NCI-H2029 (cell line): ENCODE measurements at places on chromosomes 7 and 10.

DNA sequence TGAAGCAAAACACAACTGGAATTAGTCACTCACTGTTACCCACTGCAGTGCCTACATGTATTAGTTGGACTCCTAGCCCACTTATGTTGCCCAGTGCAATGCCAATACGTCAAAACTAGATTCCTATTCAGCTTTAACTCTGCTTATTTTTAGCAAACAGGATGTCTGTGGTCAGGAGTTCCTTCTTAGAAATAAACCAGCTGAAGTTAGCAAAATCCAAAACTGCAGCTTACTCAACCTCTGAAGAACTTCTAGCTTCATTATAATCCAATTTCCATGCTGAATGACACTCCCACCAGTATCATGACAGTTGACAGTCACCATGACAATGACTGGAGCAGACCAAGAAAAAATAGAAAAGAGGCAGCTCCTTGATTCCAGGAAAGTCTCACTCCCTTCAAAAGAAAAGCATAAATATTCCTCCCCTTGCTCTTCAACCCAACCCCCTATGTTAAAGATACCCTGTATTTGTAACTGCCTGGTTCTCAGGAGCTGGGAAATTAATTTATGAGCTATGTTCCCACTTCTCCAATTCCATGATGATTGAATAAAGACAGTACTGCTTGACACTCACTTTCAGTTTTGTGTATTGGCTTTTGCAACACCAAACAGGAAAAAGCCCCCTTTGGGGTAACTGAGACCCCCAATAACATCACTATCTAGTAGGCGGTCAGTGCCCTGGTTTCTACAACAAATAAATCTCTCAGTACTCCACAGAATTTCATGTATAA lies 327.4 kb downstream of the SORCS1 start:
- DNase-seq: no peak

DNA sequence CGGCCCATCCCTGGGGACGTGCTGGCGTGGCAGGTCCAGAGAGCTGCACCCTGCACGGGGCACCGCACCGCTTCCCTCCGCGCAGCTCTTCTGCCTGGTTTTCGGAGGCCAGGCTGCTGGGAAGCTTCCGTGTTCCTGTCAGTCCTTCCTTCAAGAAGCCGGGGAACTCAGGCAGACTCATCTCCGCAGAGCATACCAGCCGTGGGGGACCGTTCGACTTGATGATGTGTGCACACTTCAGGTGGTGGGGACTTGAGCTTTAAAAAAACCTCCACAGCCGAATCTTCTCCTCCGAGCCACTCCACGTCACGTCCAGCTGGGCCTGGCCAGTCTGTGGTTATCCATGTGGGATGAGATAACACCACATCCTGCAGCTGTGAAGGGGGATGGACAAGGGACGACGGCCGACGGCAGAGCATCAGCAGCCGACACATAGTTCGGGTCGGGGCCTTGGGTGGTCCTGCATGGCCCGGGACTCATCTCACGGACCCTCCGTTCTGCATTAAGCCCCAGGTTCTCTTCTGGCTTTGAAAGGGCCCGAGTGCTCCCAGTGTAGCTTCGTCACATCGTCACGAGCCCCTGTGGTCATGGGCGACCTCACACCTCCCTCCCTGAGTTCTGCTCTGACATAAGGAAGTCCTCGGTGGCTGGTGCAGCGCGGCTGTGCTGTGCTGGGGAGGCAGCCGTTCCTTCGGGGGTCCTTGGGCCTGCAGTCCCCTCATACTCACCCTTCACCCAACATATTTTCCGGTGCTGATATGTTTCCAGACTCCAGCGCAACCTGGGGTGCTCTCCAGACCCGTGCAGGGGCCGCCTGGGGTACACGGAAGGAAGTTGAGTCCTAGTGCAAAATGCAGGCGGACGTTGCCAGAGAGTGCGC lies 4.5 kb upstream of the BHLHA15 start:
- no peak for DNase-seq

GRCh38 chr10:30502266-30503060 lies 68.5 kb downstream of the MAP3K8 start:
- DNase-seq: no peak

- DNase-seq: no peak
Observed at GRCh38 chr10:21508706-21509331, 16.7 kb downstream of the SKIDA1 start.

- no peak for DNase-seq
Observed at GRCh38 chr7:98362517-98362916, 38.4 kb downstream of the BAIAP2L1 start.

DNA sequence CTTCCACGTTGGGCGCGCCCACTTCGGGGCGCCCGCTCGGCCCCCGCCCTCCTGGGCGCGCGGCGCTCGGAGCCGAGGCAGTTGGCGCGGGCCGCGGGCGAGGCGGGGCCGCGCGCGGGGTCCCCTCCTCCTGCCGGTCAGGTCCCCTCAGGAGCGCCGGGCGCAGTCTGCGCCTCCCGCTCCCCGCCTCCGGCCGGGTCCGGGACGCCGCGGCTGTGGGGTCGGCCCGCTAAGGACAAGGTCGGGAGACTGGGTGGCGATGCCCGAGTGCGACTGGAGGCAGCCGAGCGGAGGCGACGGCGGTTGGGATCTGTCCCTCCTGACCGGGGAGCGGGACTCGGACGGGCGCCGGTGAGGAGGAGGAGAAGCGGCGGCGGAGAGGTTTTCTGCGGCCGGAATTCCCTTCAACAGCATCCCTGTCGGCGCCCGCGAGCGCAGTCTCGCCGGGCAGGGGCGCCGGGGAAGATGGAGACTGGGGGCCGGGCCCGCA lies at the start of gene ATRNL1:
ATRNL1 (plus strand) TSS at position 80 of the 490 bp plus-strand sequence; CDS start at position 466, 386 bp downstream.
- no peak for DNase-seq

- no peak for DNase-seq
Observed at GRCh38 chr10:12564173-12564572, 214.8 kb downstream of the CAMK1D start.

DNA sequence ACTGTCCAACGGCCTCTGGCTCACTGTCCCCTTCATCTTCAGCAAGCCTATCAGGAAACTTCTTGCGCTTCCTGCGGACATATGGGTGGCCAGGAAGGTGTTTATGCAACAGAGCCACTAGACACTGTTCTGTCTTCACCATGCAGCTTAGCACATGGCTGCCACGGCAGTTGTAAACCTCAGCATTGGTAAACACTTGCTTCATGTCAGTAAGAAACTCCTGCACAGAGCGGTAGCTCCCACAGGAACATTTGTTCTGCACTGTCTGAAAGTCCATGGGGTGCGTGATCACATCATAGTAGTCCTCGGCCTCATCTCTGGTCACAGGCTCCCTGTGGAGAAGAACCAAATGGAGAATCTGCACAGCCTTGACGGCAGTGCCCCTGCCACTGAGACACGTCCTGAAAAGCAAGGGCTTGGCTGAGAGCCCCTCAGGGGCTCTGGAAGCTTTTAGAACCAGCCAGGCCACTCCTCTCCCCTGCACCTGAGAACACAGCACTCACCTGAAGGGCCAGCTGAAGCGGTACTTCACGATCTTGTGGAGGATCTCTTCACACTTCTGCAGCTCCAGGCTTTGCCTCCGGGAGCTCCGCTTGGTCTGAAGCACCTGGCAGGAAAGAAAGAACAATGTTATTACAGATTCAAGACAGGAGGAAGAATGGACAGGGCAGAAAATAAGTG lies 8.8 kb downstream of the FZD9 start:
- DNase-seq: no peak

GRCh38 chr10:105253515-105254212 lies 612.6 kb downstream of the SORCS3 start:
- no peak for DNase-seq

GRCh38 chr7:64562256-64562625 lies 630 bp downstream of the ZNF680 start:
- no peak for DNase-seq

DNA sequence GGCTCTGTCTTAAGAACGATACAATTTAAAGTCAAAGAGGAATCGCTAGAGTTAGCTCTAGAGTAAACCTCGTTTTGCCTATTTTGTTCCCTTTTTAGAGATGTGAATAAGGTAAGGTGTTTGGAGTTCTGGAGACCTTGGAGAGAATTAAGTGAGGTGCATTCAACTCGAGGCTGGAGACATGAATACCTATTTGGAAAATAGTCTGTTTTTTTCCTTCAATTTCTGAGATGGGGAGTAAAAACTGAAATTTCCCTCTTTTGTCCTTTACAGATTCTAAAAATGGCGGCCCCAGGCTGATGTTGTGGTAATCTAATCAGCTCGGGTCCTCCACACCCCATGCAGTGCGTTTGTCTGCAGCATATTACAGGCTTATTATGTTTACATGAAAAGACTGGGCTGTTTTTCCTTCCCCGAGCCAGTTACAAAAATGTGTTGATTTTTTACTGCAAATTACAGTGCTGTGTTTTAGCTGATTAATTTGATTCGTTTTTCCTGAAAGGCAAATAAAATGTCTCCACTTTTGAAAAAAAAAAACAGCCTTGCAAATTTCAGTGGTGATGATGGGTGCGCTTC lies 1.5 kb downstream of the KMT2E start:
- DNase-seq: peak; percentile 19
